Muscle of back (tissue), 13 donors: ENCODE measurements at places on chromosomes 4 and X.

- DNase-seq, result no peak
Measured at GRCh38 chr4:90438522-90438921, 311.3 kb downstream of the CCSER1 start.

DNA sequence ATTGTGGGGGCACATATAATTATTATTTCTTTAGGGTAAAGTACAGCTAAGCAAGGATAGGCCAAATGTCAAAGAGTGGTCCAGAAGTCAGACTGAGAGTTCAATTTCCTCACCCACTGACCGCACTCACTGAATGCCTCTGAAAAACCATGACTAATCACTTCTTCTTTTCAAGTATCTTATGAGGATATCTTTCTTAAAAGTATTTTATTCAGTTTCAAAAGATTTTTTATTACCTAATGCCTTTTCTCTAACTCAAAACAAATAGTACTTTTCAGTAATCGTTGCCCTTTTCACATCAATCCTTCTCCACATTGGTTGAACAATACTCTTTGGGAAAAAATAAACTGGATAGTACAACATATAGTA is 61.7 kb upstream of the CAMK2D start:
- no peak for DNase-seq

DNA sequence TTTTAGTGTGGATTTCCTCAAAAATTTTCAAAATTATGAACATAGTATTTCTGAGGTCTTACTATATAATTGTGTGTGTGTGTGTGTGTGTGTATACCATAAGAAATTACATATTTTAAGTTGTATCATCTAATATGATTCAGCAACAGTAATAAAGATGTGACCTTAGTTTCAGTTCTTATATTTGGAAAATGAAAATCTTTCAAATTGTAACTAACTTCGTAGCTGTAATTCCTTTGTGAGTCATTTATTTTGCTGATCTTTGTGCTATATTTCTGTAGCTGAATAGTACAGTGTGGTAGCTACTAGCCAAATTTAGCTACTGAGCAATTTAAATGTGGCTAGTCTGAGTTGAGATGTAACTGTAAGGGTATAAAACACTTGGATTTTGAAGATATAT is 116.4 kb downstream of the RAP1GDS1 start:
- DNase-seq, result no peak

GRCh38 chr4:81688085-81688484 is 216.4 kb upstream of the RASGEF1B start:
- no peak for DNase-seq

- DNase-seq, result no peak
Measured at GRCh38 chr4:89273741-89274141, 33.9 kb downstream of the GPRIN3 start.

- no peak for DNase-seq
Measured at GRCh38 chr4:6561173-6561516, 13.8 kb upstream of the MAN2B2 start.

GRCh38 chrX:48493890-48494364 is 14.9 kb upstream of the PORCN start:
- DNase-seq, result peak; percentile 23

- peak; percentile 45 for DNase-seq
Measured at GRCh38 chr4:72701987-72702819, 133.2 kb upstream of the ADAMTS3 start.

DNA sequence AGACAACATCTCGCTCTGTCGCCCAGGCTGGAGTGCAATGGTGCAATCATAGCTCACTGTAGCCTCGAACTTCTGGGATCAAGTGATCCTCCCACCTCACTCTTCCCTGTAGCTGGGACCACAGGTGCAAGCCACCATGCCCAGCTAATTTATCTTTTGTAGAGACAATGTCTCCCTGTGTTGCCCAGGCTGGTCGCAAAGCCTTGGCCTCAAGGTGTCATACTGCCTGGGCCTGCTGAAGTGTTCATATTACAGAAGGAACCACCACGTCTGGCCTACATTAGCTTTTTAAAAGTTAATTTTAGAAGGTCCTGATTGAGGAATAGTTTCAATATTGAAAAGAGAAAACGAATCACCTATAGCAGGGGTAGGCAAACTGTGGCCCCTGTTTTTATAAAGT is 22.5 kb downstream of the TRIML2 start:
- DNase-seq, result no peak

- no peak for DNase-seq
Measured at GRCh38 chr4:150942539-150942938, 72.5 kb downstream of the LRBA start.
